Dermis microvascular lymphatic vessel endothelial cell (primary cell): ENCODE measurements at places on chromosomes 12 and 14. TPM values are rescaled to one million over a fixed set of nuclear protein-coding genes. Genes with fewer than 3 reads are reported as not detected.

The DACT1 gene
- total RNA-seq, result 0.13 TPM in 2 replicates

The PIWIL1 gene
- under 0.01 TPM in 1 of 2 replicates, not detected in the other for total RNA-seq

The B3GNT4 gene
- under 0.01 TPM in 2 replicates for total RNA-seq

The NINJ2 gene
- 2.4 and 3.0 TPM in 2 replicates for total RNA-seq

The RALGAPA1 gene
- total RNA-seq, result 11.9 and 16.4 TPM in 2 replicates

The CAMKK2 gene
- 21.3 and 26.9 TPM in 2 replicates for total RNA-seq

The WBP11 gene
- 12.0 and 14.6 TPM in 2 replicates for total RNA-seq

The CGRRF1 gene
- 8.0 and 10.4 TPM in 2 replicates for total RNA-seq

The L2HGDH gene
- total RNA-seq, result 3.8 and 5.0 TPM in 2 replicates

The CLEC4C gene
- not detected in 2 replicates for total RNA-seq

The SELPLG gene
- 0.13 and 0.26 TPM in 2 replicates for total RNA-seq

The REP15 gene
- total RNA-seq, result 5.4 and 12.3 TPM in 2 replicates

The AACS gene
- total RNA-seq, result 22.8 and 25.4 TPM in 2 replicates

The PPP4R3A gene
- 58.9 and 61.7 TPM in 2 replicates for total RNA-seq

The POTEM gene
- total RNA-seq, result not detected in 2 replicates

The CMKLR1 gene
- under 0.01 and 0.13 TPM in 2 replicates for total RNA-seq

The TSPAN8 gene
- total RNA-seq, result not detected in 2 replicates

The MDGA2 gene
- total RNA-seq, result not detected in 2 replicates

The RPS6KL1 gene
- total RNA-seq, result 5.6 and 6.6 TPM in 2 replicates

The LRTM2 gene
- not detected in 2 replicates for total RNA-seq

The METTL3 gene
- 46.1 and 51.5 TPM in 2 replicates for total RNA-seq

The HOXC9 gene
- 0.13 and 1.3 TPM in 2 replicates for total RNA-seq

The SLC25A47 gene
- total RNA-seq, result under 0.01 TPM in 1 of 2 replicates, not detected in the other

The CAPZA3 gene
- total RNA-seq, result not detected in 2 replicates

The AKAP3 gene
- total RNA-seq, result 0.64 and 1.5 TPM in 2 replicates

The CLEC4D gene
- total RNA-seq, result not detected in 2 replicates

The RAB5B gene
- 37.2 and 46.9 TPM in 2 replicates for total RNA-seq

The MYF6 gene
- not detected in 2 replicates for total RNA-seq

The WDHD1 gene
- total RNA-seq, result 5.9 and 9.6 TPM in 2 replicates

The NRL gene
- total RNA-seq, result 1.4 and 1.8 TPM in 2 replicates

The TUBA1C gene
- 174 and 194 TPM in 2 replicates for total RNA-seq

The TEX52 gene
- total RNA-seq, result not detected in 2 replicates

The FOXN4 gene
- total RNA-seq, result not detected in 2 replicates

The BHLHE41 gene
- under 0.01 and 0.13 TPM in 2 replicates for total RNA-seq

The CELA1 gene
- not detected in 2 replicates for total RNA-seq

The SYNDIG1L gene
- total RNA-seq, result not detected in 2 replicates

The PKP2 gene
- 1.3 and 4.0 TPM in 2 replicates for total RNA-seq

The PTPN6 gene
- 2.4 and 2.6 TPM in 2 replicates for total RNA-seq

The ARPC3 gene
- 217 and 241 TPM in 2 replicates for total RNA-seq

The SRRM4 gene
- total RNA-seq, result not detected in 2 replicates

The MYO1H gene
- total RNA-seq, result not detected in 2 replicates

The PLEKHD1 gene
- total RNA-seq, result under 0.01 and 0.13 TPM in 2 replicates

The KRT2 gene
- not detected in 2 replicates for total RNA-seq

The SLC7A8 gene
- total RNA-seq, result 0.13 and 1.0 TPM in 2 replicates

The ENDOU gene
- total RNA-seq, result under 0.01 TPM in 2 replicates

The KLRC3 gene
- total RNA-seq, result not detected in 2 replicates

The VASH1 gene
- total RNA-seq, result 6.3 and 9.0 TPM in 2 replicates

The GSC gene
- not detected in 2 replicates for total RNA-seq

The GALNT8 gene
- total RNA-seq, result under 0.01 and 0.13 TPM in 2 replicates

The RNF212B gene
- not detected in 2 replicates for total RNA-seq

The PACS2 gene
- total RNA-seq, result 30.3 and 54.6 TPM in 2 replicates
